ENCODE measurements at places on chromosomes 7 and 10.

- DNase-seq: no peak
Measured at GRCh38 chr7:94231305-94231704, 163.4 kb upstream of the COL1A2 start.

DNA sequence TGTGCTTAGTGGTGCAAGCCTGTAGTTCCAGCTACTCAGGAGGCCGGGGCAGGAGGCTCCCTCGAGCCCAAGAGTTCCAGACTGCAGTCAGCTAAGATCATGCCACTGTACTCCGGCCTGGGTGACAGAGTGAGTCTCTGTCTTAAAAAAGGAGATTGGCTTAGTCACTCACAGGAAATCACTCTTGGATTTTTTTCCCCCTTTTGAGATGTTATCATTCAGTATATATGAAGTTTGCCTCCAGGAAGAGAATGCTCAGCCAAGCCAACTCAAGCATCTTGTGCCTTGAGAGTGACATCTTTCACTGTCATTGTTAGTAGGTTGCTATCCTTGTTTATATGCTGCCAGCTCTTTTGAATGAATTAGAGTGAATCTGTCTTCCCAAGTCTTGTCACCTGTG lies 28.0 kb downstream of the NIPSNAP2 start:
- DNase-seq: no peak

- DNase-seq: no peak
Measured at GRCh38 chr10:30371954-30372353, 22.9 kb upstream of the MTPAP start.

DNA sequence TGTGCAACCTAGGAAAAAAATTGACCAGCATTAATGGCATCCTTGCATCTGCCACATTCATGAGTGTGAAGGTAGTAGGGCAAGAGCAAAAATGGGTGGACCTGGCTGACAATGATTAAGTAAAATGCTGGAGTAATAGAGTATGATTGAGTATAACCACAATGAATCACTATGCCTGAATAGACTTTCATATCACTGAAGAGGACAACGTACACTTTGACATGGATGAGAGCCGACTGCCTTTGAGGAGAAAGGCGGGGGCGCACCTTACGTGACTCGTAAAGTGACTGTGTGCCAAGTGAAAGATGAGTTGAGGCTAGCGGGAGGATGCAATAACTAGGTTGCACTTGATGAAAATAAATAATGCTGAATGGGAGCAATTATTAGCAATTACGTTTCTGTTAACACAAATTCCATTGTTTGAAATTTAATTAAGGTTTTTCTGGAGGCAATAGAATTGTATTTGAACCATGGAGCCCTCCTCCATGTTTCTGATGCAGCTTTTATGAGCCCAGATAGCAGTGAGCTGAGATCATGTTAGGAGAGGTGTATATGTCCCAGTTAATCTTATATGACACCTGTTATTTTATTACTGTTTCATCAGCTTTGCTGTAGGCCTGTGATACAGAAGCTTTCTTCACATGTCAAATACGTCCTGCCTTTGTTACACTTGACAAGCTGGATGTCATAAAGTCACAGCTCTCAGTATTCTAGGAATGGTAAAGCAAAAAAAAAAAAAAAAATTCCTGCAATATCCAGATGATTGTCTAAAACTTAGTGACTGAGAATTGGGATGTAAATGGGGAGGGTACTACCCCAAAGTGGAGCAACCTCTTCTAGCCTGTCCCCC lies 596.5 kb downstream of the NXPH1 start:
- DNase-seq: no peak

GRCh38 chr7:130960208-130960988 lies 226.4 kb upstream of the KLF14 start:
- no peak for DNase-seq

- DNase-seq: no peak
Measured at GRCh38 chr10:22369434-22370072, 24.3 kb downstream of the SPAG6 start.

- no peak for DNase-seq
Measured at GRCh38 chr10:18278181-18278580, 138.0 kb downstream of the CACNB2 start.

DNA sequence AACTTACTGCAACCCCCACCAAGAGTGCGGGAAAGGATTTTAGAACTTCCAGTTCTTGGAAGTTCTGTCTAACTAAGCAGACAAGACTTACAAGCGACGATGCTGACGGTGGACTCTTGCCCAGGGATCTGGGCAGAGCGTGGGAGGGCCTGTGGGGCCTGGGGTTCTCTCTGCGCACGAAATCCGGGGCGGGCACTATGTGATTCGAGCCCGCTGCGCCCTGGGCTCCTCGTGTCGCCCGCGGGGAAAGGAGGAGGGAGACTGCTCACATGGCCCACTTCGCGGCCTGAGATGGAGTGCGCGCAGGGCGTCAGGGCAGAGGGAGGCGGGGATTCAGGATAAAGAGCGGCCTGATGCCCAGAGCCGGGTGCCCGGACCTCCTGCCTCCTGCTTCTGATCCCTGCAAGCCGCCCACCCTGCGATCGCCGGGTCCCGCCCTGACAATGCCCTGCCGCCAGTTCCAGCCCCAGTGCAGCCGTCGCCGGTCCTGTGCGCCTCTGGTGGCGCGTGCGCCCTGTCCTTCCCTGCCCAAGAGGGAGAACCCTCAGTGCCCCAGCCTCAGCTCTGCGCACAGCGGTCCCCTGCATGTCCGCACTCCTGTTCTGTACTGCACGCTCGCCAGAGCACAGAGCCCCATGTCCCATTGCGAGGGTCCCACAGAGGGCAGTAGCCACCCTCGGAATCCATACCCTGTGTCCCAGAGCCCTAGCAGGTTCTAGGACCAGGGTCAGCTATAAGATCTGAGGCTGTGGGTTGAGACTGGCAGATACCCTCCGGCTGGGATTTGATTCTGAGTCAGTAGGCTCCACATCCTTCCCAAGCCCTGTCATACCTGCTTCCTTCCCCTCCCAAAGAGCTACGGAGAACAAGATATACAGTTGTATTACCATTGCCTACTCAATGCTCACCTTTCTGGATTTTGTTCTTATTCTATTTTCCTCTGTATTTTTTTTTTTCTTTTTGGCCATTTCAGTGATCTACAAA lies 99.4 kb upstream of the TMEM106B start:
- no peak for DNase-seq

DNA sequence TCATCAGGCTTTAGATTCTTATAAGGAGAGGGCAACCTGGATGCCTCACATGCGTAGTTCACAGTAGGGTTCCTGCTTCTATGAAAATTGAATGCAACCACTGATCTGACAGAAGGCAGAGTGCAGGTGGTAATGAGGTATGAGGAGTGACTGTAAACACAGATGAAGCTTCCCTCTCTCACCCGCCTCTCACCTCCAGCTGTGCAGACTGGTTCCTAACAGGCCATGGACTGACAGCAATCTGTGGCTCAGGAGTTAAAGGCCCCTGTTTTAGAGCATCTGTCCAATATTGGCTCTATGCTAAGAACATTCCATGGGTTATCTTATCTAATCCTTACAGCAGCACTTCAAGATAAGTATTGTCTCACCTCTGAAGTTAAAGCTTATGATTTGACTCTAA lies 213.5 kb upstream of the NRP1 start:
- DNase-seq: no peak

GRCh38 chr7:155591055-155591775 lies 44.9 kb upstream of the CNPY1 start:
- DNase-seq: no peak

- no peak for DNase-seq
Measured at GRCh38 chr10:74645692-74646091, 180.7 kb upstream of the KAT6B start.

DNA sequence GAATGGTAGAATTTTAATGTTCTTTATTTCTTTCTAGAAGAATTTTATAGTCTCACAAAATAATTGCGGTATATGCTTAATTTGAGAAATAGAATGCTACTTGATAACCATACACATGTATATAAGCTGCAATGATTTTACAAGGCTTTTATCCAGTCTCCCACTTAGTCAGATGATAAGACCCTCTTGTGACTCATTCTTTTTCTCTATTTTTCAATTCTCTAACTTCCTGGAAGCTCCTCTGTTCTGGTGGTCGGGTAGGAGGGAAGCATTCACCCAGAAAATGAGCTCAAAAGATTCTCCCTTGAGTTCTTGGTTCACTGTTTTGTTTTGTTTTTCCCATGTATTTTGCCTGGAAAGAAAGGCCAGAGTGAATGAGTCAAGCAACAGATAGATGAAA lies 546.6 kb downstream of the INHBA start:
- no peak for DNase-seq

DNA sequence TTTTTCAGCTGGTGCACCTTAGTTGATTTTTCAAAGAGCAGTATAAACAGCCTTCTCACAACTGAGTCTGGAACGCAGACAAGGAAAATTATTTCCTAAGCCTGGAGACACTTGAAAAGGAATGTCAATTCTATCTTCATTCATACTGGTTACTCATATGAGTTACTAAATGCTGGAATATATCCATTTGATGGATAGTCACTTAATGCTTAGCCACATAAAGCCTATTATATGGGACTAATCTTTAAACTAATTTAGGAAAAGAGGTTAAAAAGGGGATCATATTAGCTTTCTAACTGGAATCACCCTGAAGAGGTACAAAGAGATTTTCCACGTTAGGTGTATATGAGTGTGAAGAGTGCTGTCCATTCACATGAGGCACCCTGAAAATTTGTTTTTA lies 1.7 kb upstream of the HOXA4 start:
- no peak for DNase-seq

DNA sequence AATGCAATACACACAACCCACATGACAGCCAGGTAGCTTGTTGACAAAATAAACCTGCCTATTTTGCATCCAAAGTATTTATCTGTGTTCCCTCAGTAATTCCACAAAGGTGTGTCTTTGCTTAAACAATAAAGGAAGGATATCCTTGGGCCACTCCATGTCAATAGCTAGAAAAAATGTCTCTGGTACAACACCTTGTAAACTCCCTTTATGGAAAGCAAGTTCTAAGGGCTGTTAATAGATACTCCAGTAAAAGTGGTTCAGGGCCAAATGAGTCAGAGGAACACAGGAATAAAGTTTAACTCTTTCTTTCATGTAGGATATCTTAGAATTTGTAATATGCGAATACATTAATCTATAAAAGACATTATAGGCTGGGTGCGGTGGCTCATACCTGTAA lies 96.9 kb upstream of the LRRTM3 start:
- no peak for DNase-seq

GRCh38 chr10:18294633-18295032 lies 154.4 kb downstream of the CACNB2 start:
- no peak for DNase-seq

DNA sequence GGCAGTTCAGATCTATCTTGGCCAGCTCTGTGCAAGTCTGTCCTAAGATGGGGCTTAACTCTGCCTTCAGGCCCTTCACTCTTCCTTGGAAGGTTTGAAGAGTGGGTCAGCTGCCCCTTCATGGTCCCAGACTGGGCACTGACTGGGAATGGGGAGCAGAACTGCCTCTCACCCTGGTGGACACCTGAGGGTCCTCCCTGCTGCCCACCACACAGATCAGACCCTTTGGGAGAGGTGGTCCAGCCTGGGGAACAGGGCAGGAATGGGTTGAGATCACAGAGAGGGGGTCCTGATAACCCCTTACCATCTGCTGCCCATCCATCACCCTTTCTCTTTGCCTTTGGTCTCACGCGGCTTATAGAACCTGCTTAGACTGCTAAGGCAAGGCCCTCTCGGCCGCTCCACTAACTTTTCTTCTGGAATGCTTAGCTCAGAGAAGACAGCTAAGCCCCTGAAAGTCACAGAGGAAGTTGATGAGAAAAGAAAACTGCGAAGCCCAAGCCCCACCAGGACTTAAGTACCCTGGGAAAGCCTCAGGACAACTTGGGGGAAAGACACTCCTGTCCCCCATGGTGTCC lies 402 bp upstream of the CDHR1 start:
- no peak for DNase-seq

DNA sequence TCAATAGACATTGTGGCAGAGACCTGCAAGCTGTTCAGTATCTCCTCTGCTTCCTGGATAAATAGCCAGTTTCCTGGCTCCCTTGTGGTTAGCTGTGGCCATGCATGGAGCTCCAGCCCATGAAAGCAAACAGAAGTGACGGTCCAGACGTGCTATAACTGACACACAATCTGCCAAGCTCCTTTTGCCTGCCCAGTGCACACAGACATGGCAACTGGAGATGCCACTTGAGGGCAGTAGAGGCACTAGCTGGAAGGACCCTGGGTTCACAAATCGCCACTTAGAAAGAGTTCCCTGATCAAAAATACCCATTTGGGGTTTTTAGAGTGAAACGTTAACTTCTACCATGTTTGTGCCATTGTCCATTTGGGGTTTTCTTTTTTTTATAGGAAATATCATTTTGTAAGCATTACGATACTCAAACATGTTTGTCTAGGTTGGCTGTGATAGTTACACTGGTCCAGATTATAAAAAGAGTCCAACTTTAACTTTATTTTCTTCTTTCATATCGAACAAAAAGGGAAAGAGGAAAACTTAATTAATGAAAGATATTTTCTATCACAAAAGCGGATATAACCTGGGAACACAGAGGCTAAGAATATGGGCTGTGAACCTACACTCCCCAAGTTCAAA lies 31.3 kb downstream of the KIN start:
- no peak for DNase-seq

DNA sequence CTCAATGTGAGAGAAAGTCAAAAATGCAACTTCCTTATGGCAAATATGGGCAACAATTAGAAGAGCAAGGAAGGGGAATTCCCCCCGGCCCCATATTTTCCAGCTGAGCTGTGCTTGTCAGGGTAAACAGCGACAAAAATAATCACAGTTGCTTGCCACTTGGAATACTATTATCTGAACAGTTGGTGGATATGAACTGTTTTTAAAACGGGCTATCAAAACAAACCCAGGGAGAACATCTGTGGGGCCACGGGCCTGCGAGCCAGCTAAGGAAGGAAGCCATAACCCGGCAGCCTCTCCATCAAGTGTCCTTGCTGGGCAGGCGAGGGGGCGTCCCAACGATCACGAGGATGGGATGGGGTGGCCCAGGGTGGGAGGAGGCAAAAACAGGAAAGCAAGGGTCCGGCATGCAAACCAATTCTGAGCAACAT lies 228.4 kb downstream of the ARHGAP12 start:
- DNase-seq: no peak

GRCh38 chr7:100154651-100155491 lies 3.7 kb downstream of the TRAPPC14 start:
- no peak for DNase-seq

- no peak for DNase-seq
Measured at GRCh38 chr7:81079746-81080145, 160.9 kb upstream of the SEMA3C start.

DNA sequence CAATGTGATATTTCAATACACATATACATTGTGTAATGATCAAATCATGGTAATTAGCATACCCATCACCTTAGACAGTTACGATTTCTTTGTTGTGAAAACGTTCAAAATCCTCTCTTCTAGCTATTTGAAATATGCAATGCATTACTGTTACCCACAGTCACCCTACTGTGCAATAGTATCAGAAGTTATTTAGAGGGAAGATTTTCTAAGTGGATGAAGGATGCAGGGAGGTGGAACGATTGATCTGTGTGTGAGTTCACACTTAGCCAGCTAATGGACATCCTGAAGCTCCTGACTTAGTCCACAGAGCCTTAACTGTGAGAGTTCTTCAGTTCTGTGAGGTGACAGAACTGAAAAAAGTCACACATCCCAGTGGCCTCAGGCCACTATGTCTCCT lies 97.2 kb upstream of the LAMB4 start:
- no peak for DNase-seq
